ENCODE measurements at places on chromosomes 11 and 22.
A peak's percentile ranks its signal among the peaks of the same experiment; 100 is the strongest.

DNA sequence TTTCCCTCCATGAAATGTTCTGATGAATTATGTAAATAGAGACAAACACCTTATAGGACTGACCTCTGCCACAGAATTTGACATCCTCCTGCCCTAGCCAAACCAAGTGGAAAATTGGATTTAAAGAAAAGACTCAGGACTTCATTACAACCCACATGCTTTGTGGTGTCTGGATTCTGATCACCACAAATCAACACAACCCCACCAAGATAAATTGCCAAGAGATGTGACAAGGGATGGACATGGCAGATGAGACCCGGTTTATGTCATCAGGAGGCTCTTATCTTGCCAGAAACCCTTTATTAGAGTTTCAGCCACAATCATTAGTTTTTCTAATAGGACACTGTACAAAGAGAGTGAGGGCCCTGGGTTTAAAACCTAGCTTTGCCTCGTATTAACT is 57.9 kb upstream of the SLC6A5 start:
- no peak for DNase-seq

- no peak for DNase-seq
Observed at GRCh38 chr11:8315954-8316353, 52.3 kb upstream of the LMO1 start.

DNA sequence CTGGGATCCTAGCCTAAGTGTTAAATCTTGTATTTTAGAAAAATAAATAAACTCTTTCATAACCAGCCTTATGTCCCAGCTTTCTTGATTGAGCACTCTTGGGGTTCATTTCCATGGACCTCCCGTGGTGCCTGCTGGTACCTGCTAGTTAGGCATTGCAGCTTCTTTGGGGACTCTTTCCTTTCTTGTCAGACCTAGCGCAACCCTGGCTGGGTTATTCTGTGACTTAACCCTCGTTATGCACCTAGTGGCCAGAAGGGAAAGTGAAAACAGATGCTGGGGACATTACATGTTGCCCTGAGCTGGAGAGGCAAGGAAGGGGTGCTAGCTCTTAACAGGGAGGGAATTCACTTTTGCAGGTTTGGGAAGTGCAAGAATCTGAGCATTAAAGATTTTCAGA is 46.8 kb downstream of the APIP start:
- DNase-seq: no peak

DNA sequence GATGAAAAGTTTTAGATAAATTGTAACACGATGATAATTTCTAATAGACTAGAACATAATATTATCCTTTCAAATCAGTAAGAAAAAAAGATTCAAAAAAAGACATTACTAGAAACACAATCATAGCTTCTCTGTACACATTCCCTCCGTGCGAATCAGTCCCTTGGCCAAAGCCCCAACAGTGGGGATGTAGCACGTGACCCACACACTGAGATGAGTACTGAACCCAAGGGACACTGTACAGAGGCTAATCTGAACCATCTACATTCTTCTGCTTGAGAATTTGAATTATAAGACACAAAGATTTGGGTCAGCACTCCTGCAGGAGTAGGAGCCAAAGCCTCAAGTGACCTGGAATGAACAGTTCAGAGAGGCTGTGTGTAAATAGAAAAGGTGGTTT is 353.7 kb downstream of the INSC start:
- DNase-seq: no peak

- DNase-seq: peak; percentile 64
Observed at GRCh38 chr11:16806791-16807190, 68.3 kb downstream of the C11orf58 start.

GRCh38 chr22:27489178-27489675 is 312.3 kb downstream of the MN1 start:
- peak; percentile 41 for DNase-seq

DNA sequence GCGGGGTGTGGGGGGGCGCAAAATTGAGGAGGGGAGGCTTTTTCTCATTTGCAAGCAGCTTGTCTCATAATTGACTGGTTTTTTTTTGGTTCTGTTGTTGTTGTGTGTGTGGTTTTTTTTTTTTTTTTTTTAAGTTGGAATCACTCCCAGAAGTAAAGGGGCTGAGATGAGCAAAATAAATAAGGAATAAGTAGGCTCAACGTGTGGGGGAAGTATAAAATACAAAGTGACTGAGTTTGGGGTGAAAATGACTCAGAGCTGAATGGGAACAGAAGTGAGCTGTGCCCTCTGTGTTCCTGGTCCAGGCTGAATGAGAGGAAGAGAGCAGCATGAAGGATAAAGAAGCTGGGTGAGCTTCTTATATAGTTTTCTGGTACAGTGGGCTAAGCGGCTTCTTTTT is 90.0 kb downstream of the GRIK4 start:
- DNase-seq: no peak

- DNase-seq: no peak
Observed at GRCh38 chr11:33674035-33674814, 26.4 kb downstream of the C11orf91 start.

DNA sequence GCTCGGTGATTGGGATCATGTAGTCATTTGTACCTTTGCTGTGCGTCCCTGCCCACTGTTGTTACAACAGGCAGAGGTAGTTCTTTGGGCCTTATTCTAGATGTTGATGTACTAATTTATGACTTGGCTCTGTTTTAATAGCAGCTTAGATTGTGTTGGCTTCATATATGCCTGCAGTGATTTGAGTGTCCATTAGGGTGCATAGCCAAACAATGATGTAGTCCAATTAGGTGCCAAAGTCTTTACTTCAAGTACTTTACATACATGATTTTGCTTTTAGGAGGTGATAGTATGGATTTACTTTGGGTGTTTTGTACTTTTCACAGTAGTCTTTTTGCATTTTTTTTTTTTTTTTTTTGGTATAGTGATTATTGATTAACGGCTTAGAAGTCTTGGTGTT is 46.4 kb downstream of the PPP6R3 start:
- no peak for DNase-seq

DNA sequence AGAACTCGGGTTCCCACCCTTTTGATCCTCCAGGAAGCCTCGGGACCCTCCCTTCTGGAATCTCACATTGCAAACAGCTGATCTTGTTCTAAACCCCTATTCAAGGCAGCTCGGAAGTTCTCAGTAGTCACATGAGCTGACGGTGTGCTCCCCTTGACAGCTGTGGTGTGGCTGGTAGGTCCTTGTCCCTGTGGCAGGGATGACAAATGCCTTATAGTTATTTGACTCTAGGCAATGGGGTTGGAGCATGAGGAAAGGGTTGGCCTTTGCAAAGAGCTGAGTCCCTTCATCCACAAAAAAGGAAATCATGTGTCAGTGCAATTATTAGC is 23.6 kb downstream of the EIF4G2 start:
- no peak for DNase-seq

DNA sequence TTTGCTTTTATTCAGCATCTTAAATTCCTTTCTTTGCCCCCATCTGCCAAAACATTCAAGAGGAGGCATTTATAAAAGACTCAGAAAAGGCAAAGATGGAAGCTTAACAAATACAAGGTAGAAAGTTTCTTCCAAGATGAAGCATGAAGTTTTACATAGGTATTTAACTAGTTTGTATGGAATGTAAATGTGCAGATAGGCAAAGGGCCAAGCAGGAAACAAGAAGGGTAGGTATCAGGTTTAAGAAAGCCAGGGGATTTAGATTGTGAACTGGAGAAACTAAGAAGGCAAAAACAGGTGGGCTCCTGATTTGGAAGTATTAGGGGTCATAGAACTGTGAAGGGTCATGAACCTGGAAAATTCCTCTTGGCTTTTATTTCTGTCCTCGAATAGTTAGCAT is 62.6 kb downstream of the PPP2R1B start:
- DNase-seq: no peak

DNA sequence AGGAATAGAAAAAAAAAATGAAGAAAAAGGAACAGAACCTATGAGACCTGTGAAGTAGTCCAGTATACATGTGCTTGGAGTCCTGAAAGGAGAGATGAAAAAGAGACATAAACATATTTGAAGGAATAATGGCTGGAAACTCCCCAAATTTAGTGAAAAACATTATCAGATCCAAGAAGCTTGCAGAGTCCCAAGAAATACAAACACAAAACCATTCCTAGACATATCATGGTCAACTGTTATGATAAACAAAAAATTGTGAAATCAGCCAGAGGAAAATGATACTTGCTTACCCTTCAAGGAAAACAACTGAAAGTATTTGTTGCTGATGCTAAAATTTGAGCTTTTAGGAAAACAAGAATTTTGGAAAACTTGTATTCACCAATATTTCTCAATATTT is 250.1 kb downstream of the DDX10 start:
- no peak for DNase-seq

DNA sequence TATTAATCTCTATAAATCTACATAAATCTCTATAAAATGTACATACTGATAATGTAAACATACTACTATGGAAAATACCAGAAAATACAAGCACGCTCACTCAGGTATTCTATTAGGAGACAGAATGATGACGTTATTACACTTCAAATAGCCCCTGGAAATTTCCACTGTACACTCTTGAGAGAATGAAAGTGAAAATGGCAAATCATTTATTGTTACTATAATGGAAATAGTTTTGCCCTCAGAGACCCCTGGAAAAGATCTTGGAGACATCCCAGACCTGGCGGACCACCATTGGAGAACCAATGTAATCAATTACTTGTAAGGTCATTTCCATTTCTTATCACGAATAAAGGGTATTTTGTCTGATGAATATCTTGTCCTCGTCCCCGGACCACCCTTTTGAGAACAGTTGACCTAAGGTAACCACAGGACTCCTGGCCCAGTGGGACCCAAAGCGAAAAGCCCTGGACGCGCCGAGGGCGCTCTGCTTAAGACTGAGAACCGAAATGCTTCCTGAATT is 509 bp upstream of the PRRG4 start:
- no peak for DNase-seq
